Stimulated activated CD4-positive, alpha-beta T cell treated with anti-CD3 and anti-CD28 coated beads, Interleukin-1b, Interleukin-23, amount 100 ng/mL, for 4 hours (primary cell): ENCODE measurements at places on chromosomes 3 and 15.

- DNase-seq: no peak
These were observed 41.7 kb upstream of the MYO5C start for GRCh38 chr15:52337198-52337853.

- DNase-seq: no peak
These were observed 2.9 kb upstream of the TM4SF19 start for GRCh38 chr3:196341137-196341536.

DNA sequence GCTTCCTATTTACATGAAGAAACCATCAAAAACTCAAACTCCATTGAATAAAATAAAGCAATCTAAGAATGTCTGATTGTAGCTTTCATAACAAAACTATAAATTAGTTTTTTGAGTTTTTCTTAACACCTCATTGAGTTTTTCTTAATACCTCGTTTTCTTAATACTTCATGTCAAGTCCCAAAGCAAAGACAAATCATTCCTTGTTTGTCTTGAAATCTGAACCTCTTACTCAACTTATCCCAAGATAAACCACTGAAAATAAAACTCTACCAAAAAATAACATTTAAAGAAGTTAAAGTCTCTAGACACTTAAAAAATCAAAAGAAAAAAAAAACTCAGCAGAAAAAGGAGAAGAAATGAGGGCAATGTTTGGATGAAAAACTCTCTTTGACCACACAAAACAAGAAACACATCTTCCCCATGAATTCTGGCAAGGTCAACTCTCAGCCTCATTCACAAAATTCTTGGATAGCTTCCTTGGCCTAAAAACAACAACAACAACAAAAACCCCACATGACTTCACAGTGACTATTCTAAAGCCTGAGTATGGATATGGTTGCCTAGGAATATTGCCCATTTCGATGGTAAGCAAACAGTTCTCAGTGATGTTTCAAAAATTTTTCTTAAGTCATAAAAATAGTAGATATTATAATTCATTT lies 38.2 kb downstream of the TMCC1 start:
- no peak for DNase-seq

DNA sequence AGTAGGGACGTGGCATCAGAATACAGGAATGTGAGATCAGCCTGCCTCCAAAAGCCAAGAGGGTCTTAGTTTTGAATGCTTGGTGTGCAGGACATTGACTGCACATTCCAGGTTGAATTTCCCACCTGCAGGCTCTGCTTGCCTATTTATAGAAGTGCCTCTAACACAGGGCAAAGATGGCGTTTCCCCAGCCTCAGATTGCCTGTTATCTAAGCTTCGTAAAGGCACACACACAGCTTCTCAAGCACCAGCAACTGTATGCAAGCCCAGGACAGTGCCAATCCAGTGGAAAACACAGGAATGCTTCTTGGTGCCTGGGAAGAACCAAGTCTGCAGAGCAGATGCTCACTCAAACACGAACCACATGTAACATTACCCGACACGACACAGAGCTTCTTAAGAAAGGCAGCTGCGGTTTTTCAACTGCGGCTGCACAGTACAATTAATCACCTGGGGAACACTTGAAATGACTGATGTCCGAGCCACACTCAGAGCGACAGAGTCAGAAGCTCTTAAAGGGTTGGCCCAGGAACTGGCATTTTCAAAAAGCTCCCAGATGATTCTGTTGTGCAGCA lies 90.0 kb upstream of the ANKRD34C start:
- DNase-seq: no peak

DNA sequence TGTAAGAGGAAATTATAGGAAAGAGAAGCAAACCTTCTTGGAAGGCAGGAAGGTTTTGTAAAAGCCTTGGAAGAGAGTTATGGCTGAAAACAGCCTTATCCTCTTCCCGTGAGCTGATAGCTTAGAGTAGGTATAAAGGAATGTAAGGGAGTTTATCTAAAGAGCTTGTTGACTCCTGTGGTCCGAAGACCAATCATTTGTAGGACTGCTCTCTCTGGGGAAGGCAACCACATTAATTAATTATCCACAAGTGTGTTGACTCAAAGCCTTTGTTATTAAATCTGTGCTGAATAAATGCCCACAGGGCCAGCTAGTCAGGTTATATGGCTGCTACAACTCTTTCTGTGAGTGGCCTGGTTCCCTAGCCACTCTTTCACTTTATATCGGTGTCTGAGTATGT lies 452.1 kb upstream of the RASGRP1 start:
- no peak for DNase-seq

DNA sequence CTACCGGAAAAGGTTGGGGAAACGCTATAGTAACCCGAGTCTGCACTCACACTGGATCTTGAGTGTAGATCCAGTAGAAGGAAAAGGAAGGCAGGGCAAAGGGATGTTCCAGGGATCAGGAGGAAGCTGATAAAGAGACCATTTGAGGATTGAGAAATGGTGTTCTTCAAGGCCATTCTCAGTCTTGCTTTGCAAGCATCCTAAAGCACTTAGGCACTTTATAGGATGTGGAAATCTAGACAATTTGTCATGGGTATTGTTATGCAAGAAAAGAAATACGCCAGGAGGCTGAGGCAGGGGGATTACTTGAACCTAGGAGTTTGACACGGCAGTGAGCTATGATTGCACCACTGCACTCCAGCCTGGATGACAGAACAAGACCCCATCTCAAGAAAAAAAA lies 13.2 kb upstream of the SCAMP5 start:
- DNase-seq: no peak

GRCh38 chr15:77720655-77721054 lies 87.9 kb upstream of the LINGO1 start:
- no peak for DNase-seq

GRCh38 chr3:31705736-31706135 lies 173.0 kb downstream of the STT3B start:
- DNase-seq: no peak

DNA sequence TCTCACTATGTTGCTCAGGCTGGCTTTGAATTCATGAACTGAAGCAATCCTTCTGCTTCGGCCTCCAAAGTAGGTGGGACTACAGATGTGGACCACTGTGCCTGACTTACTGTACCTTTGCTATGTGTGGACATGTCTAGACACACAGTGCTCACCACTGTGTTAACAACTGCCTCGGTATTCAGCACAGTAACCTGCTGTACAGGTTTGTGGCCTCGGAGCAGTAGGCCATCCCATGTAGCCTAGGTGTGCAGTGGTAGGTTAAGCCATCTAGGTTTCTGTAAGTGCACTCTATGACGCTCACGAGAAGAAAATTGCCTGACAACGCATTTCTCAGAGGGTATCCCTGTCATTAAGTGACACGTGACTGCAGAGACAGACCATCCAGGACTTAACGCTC lies 70.3 kb downstream of the TAMM41 start:
- no peak for DNase-seq

GRCh38 chr3:74789111-74789510 lies 174.7 kb upstream of the CNTN3 start:
- DNase-seq: no peak
